GM23248 (cell line): ENCODE measurements at places on chromosomes 5 and 9. TPM values are rescaled to one million over a fixed set of nuclear protein-coding genes. Genes with fewer than 3 reads are reported as not detected.

Gene PTPRD
- not detected in 2 replicates for total RNA-seq

Gene DMRTA1
- 0.11 TPM in 1 of 2 replicates, not detected in the other for total RNA-seq

Gene MEGF9
- 3.8 and 4.2 TPM in 2 replicates for total RNA-seq

Gene GRXCR2
- not detected in 2 replicates for total RNA-seq

Gene STK32A
- total RNA-seq = 1.3 and 1.5 TPM in 2 replicates

GRCh38 chr9:125409637-125410521, 148.3 kb downstream of the GAPVD1 start:
- H3K36me3 ChIP-seq = no peaks in the 10 kb centered on the region
- no peak overlapping the region for H3K4me3 ChIP-seq
- peak; percentile 42 for DNase-seq
- H3K4me1 ChIP-seq = no peaks in the 10 kb centered on the region

DNA sequence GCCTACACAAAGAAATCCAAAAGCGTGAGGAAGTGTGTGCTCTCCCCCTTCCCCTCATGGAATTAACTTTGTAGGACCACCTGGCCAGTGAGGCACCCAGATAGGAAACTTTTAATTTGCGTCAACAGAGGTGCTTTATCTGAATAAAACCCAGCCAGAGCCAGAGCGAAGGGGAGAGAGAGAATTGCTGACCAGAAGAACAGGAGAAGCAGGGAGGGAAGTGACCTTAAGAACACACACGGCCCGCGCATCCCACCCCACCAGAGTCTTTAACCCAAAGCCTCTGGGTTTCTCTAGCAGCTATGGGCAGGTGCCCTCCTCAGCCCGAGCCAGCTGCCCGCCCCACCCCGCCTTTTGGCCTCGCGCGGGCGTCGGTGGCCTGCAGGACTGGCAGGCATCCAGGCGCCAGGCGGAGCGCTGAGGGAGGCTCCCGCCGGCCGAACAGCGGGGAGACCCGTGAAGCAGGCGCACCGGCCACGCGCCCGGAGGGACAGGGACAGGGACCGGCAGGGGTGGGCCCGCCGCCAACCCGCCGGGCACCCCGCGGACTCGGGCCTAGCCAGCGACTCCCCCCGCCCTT, 580 bp downstream of the ERAP1 start:
- H3K27me3 ChIP-seq = no peaks in the 10 kb centered on the region
- peak overlapping the region; percentile 94 for H3K4me3 ChIP-seq
- H3K36me3 ChIP-seq = no peaks in the 10 kb centered on the region
- DNase-seq = peak; percentile 87
- H3K4me1 ChIP-seq = peaks cover 7% of the 10 kb centered on the region; the same call in 1 of the 2 replicates
- peak overlapping the region; percentile 90 for H3K27ac ChIP-seq

- peak; percentile 31 for DNase-seq
- H3K4me3 ChIP-seq = no peak overlapping the region
- H3K4me1 ChIP-seq = peaks cover 12% of the 10 kb centered on the region
- no peaks in the 10 kb centered on the region for H3K36me3 ChIP-seq
- no peak overlapping the region for H3K27ac ChIP-seq
Observed at GRCh38 chr9:116565986-116566385, 121.1 kb upstream of the TRIM32 start.

DNA sequence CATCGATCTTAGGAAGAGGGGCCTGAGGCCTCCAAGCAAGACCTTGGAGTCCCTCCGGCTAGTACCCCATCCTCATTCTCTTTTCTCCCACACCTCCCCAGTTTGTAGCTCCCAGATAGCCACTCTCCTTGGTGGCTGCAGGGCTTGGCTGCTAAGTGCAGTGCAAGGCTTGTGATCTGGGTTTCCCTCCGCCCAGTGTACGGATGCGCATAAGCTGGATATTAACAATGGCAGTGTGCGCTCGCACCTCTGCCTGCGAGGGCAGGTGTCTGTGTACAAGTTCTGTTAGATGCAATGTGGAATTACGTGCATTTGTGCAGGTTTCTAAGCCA, 71.0 kb upstream of the TBCA start:
- H3K36me3 ChIP-seq = no peaks in the 10 kb centered on the region
- H3K27me3 ChIP-seq = no peaks in the 10 kb centered on the region
- peaks cover 1% of the 10 kb centered on the region; the same call in 1 of the 2 replicates for H3K4me1 ChIP-seq
- DNase-seq = no peak
- H3K27ac ChIP-seq = no peak overlapping the region

DNA sequence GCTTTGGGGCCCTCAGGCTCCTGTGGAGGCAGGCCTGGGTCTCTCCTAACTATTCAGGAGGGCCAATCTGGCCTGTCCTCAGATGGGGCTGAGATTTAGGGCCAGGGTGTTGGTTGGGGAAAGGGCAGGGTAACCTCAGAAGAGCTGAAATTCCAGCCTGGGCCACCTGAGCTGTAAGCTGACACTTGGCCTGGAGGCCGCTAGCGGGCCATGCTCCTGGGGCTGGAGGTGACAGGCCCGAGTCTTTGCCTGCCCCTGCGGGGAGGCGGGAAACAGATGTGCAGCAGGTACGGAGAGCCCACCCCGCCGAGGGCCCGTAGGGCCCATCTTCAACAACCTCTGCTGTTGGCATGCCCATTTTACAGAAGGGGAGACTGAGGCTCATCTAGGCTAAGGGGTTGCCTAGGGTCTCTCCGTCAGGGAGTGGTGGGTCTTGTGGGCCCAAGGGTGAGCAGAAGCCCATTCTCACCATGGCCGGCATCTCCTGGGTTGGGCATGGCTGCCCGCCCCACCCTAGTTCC, 69.5 kb downstream of the RXRA start:
- H3K27ac ChIP-seq = no peak overlapping the region
- H3K36me3 ChIP-seq = no peaks in the 10 kb centered on the region
- no peak for DNase-seq
- H3K4me1 ChIP-seq = peaks cover 11% of the 10 kb centered on the region; the same call in 1 of the 2 replicates

- DNase-seq = no peak
- H3K4me3 ChIP-seq = no peak overlapping the region
- no peaks in the 10 kb centered on the region for H3K36me3 ChIP-seq
- H3K4me1 ChIP-seq = no peaks in the 10 kb centered on the region
Observed at GRCh38 chr5:96896806-96897205, 20.5 kb downstream of the ERAP2 start.
